ENCODE measurements at places on chromosomes 7 and 10.

DNA sequence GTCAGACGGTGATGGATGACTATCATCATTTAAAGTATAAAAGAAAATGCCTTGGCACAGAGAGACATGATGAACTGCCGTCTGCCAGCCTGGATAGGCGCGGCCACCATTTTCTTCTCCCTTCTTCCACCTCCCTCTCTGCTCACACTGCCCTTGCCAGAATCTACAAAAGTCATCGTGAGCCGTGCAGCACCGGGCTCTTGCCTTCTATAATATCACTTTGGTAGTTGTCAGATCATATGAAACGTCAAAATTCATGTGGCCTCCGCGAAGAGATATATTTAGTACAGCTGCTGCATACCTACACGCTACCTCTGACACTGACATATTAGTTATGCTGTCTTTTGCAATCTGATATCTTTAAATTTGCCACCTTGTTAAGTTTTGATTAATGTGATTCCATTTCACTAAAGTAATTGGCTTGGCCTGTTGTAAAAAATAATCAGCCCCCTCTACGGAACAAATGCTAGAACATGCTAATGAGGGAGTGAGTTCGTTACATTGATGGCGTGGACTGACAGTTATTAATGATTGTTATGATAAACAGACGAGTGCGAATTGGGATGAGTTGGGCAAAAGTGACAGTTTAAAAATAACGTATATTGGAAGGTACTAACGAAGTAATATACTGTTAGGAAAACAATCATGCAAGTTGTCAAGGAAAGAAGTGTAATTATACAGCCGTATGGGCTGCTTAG is 214.9 kb downstream of the LRMDA start:
- no peak for DNase-seq

GRCh38 chr10:79610601-79611191 is at the start of gene SFTPA1:
Gene SFTPA1 (plus strand): TSS chr10:79610939. CDS start chr10:79611826, 887 bp downstream.
- no peak for DNase-seq

- no peak for DNase-seq
Observed at GRCh38 chr10:1205450-1206030, 149.4 kb downstream of the WDR37 start.

DNA sequence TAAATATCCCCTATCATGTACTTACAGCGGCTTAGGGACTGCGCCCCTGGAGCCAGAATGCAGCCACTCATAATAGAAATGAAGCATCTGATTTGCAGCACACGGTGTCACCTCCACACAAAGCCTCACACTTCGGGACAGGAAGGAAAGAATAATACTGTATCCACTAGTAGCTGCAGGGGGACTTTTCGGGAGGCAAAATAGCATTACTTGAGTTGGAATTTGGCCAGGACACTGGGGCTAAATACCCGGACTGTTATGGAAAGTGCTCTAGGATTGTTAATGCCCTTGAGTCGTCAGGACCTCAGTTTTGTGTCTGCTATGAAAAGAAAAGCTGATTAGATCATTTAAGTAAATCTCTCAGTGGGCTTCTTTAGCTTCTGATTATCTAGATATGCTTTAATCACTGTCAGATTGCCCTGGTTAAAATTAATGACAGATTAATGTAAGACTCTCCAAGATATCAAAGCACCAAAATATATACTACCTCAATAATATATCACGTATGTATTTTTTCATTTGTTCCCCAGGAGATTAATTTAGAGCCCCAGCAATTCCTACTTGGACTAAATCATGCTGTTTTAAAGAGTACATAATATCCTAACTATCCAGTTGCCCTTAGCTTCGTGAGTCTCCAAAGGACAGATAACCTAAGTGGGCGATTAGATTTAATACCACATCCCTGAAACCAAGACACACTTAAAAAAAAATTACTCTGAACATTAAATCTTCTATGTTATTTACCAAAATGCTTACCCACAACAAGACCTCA is 173.0 kb upstream of the NEBL start:
- DNase-seq, result no peak

DNA sequence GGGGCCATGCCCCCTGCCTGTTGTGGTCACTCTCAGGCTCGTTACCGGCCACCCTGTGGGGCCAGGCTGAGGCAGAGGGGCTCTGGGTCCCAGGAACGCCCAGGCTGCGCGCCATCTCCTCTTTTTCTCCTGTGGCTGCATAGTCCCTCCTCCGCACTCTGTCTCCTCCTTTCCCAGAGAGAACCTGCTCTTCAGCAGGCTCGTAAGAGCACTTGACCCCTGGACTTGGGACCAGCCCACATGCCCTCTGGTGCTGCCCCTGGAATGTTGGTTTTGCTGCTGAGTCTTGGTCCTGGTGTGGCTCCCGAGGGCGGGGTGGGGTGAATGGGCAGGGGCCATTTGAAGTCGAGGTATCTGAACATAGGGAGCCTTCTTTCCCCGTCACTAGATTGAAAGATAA is 6.6 kb upstream of the BHLHA15 start:
- no peak for DNase-seq

DNA sequence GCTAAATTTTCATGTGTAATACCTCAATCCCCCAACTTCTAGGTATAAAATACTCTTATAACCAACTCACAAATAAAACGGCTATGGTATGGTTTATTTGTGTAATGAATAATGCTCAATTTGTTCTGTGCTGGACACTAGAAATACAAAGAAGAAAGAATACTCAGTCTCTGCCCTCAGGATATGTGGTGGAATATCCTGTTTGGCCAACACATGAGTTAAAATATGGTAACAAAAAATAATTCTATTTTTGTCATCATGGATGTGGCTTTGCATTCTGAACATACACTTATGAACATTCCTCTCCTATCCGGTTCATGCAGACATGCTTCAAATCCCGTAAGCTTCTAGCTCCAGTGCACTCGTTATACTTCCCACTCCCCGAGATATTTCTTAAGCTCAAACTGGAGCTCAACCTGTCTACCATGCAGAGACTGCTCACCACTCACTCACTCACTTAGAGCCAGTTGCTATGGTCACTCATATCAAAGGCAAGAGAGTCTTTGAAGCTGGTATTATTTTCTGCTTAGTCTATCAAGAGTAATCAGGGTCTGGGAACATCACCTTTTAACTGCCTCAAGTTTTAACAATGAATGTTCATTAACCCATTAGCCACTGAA is 53.8 kb upstream of the SLC16A12 start:
- DNase-seq, result no peak

GRCh38 chr10:35487336-35488034 is 117.7 kb upstream of the GJD4 start:
- DNase-seq, result no peak

DNA sequence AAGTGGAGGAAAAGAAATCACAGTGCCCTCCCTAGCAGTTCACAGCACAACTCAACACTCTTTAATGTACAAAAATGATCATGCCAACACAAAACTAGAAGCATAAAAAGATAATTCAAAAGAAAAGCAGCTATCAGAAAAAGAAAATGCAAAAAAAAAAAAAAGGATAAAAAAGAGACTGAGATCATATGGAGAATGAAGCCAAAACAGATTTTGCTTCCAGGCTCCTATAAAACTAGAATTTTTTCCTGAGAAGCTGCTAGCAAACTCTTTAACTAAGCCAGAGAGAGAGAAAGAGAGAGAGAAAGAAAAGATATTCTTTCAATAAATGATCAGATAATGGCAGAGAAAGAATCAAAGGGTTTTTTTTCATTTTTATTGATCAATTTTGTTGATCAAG is 288.0 kb upstream of the ANKRD30A start:
- no peak for DNase-seq

DNA sequence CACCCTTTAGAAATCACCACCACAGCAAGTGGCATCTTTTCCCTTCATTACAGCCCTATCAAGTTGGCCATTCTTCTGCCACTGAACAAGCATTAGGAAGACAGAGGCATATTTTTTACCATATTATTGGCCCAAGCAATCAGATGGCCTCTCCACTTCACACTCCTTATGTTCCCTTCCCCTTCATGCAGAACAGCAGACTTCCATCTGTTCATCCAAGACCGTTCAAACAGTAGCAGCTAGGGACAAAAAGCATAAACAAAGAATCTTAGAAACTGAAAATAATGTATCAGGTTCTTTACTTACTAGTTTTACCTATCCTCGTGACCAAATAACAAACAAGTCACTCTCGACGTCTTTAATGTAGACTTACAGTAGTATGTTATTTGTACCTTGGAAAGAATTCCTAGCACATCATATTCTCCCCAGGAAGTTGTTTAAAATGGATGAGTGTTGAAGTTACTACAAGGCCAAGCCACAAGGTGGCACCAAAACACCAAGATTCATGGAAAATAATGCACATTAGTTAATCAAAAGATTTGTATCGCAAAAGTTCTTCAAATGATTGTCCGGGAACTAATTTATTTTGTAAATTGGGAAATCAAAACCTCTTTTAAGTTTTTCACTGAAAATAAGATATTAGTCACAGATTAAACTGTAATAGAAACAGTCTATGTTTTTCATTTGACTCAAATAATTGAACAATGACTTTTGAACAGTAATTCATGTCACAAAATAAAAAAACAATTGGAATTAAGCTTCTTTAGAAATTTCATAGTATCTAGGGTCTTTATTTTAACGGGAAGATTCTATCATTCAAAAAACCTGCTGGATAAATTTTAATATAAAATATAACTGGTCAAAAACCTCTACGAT is 112.1 kb downstream of the VPS41 start:
- DNase-seq, result peak; percentile 10

DNA sequence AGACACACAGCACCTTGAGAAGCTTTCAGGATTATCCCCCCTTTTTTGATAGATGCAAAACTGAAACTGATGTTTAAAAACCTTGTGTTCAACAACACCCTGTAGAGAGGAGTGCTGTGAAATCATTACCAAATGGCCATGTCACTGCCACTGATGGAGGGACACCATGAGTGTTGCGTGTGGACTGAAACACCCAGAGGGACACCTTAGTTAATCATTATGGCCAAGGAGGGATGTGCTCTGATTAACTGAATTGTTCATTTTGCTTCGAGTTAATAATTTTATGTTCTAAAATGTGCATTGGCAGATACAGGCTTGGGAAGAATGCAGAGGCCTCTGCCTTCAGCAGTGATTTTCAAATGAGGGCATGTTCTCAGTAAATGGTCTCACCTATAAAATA is 226.0 kb downstream of the KLF6 start:
- DNase-seq, result no peak

GRCh38 chr10:87895430-87895829 is 32.0 kb downstream of the PTEN start:
- DNase-seq, result no peak

DNA sequence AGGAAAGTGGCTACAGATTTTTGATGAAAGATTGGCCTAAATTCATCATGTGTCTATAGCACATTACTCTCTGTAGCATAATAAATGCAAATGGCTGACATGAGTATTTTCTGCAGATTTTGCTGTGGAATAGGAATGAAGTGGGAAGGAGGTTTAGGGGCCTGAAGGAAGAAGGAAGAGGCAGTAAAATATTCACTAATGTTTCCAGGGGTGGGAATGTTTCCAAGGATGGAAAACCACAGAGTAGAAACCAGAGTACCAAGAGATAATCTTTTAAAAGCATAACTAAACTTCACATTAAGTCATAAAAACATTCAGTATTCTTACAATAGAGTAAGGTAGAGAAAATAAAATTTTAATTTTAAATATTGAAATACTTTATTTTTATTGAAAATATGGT is 267.8 kb downstream of the BICC1 start:
- no peak for DNase-seq

DNA sequence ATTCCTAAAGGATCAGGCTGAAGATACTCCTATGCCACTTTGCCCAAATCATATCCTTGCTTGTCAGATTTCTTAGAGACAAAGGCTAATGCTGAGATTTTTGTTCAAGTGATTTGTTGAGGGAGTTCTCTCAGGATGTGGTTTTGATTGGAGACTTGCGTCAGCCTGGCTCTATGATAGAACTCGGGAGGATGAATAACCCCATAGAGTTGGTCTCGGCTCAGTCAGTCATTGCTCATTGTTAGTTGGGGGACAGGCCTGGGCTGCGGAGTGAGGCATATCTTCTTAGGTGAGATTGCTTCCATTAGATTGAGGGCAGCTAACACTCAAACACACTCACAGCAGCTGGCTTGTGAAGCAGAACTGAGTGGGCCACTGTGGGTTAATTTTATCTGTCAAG is 203.4 kb downstream of the KIF20B start:
- DNase-seq, result no peak

DNA sequence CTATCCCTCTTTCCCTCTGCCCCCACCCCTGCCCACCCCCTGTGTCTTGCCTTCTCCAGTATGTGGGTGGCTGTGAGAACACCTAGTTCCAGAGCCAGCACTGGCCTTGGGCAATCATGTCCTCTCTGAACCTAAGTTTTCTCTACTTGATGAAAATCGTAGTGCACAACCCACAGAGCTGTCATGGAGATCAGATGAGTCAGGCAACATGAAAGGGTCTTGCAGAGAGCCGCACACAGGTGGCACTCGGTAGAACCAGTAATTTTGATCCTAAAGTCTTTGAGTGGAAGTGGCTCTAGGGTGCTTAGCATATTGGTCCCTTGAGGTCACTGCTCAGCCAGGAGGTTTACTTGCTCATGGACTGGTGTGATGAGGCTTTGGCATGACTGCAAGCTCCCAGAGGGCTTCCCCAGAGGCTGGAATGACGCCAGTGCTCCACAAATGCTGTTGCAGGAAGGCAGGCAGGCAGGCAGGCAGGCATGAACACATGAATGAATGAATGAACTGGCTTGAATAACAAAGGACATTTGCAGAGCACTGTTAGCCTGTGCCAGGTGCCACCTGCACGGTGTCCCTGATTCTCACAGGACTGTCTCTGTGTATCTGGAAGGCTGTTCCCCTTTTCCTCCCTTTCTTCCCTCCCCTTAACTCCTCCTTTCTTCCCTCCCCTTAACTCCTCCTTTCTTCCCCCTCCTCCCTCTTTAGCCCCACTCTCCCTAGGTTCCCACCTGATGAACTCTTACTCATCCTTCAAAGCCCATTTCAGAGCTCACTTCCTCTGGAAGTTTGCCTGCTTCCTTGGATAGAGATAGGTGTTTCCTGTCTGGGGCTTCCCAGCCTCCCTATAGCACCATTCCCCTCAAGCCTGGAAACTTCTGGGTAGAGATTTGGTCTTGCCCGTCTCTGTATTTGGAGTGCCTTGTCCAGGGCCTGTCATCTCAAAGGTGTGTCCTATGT is 27.2 kb upstream of the CTBP2 start:
- DNase-seq, result no peak

- no peak for DNase-seq
Observed at GRCh38 chr10:62803724-62804355, 680 bp upstream of the ADO start.

DNA sequence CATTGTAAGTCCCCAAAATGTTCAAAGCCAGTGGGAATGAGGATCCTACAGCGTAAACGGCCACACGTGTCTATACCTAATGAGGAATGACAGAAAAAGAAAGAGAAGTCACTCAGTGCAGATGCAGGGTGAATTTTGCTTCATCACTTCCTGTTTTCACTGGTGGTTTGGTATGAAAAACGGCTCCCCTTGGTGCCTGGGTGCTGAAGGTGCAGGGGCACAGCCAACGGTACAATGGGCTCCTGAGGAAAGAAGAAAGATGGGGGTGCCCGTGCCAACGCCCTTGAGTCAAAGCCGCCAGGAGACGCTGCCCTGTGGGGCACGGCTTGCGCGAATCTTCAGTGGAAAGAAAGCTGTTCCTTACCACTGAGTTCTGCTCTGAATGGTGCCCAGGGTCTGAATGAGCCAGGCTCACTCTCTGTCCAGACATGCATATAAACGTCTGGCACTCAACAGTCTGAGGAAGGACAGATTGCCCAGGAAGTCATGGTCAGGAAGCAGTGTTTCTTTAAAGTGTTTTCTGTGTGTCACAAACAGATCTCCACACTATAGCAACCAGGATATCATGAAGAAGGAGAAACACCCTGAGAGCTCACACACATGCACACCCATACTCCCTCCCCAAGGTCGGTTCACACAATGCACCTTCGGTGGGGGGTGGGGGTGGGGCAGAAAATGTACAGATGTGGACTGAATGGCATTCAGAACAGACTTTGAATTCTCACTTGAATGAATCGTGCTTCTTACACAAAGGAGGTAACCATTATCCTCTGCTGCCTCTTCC is 105.8 kb downstream of the ELMO1 start:
- DNase-seq, result peak; percentile 82

All from stimulated activated effector memory CD8-positive, alpha-beta T cell treated with anti-CD3 and anti-CD28 coated beads, Interleukin-12 subunit alpha, Interleukin-12 subunit beta, amount 100 ng/mL, for 72 hours (primary cell).